ENCODE measurements at places on chromosomes 12 and 14.

- no peak for DNase-seq
Observed at GRCh38 chr14:72155379-72155993, 223.3 kb downstream of the RGS6 start.

DNA sequence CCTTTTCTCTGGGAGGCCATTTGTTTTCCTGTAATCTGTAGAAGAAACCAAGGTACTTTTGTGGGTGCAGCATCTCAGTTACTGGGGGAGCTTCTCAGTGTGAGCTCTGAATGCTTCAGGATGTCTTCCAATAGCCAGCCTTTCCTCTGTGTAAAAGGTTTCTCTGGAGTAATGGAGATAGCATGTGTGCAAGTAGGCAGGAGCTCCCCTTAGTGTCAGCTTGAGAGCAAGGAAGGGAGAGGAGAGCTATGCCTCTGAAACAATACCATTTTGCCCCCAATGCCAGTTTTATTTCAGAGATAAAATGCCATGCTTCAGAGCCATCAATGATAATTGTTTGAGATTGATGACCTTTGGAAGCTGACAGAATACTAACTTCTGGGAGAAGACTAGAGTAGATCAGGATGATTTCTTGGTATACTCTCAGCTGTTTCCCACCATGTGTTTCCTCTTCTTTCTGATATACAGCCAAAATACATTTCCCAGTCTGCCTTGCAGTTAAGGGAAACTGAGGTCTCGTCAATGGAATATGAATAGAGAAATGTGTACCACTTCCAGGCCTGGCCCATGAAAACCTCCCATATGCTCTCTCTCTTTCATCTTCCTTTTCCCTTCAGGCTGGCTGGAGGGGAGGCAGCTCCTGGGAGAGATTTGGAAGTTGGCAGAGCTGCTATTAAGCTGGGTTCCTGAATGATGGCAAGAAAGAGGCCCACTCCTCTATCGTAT, 125.7 kb downstream of the CRADD start:
- DNase-seq, result no peak

- DNase-seq, result no peak
Observed at GRCh38 chr12:2173971-2174370, 121.2 kb downstream of the CACNA1C start.

GRCh38 chr12:132881818-132882217, 5.6 kb downstream of the CHFR start:
- DNase-seq, result no peak

DNA sequence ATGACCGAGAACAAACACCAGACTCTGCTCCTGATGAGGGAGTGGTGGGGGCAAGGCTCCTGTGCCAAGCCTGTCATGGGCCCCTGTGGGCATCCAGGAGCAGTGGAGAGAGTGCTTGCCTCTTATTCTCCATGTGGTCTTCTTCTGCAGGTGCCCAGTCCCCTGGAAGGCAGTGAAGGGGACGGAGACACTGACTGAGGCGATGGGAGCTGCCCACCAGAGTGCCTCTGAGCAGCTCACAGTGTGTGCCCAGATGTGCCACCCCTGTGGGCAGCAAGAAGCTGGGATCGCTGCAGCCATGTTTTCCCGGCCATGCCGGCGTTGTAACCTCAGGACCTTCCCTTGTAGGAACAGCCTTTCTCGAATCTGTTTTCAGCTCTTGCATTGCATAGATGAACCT, 6.4 kb upstream of the EP400 start:
- no peak for DNase-seq

- DNase-seq, result no peak
Observed at GRCh38 chr12:93737457-93738198, 60.5 kb downstream of the CRADD start.

GRCh38 chr12:113683574-113683973, 211.9 kb upstream of the LHX5 start:
- DNase-seq, result no peak

- DNase-seq, result no peak
Observed at GRCh38 chr14:24334431-24335291, at the start of gene ADCY4. Gene ADCY4, minus strand, starts transcription at chr14:24335071. Its CDS starts 419 bp downstream, at chr14:24334652.

GRCh38 chr14:93880021-93880820, 46.9 kb upstream of the FAM181A start:
- no peak for DNase-seq

GRCh38 chr14:105464501-105464900, 10.1 kb upstream of the CRIP2 start:
- no peak for DNase-seq

- no peak for DNase-seq
Observed at GRCh38 chr12:13307143-13307816, 110.8 kb downstream of the EMP1 start.

- no peak for DNase-seq
Observed at GRCh38 chr14:71287567-71287966, 380.3 kb downstream of the PCNX1 start.

GRCh38 chr12:120468821-120469449, 613 bp downstream of the SRSF9 start:
- peak; percentile 63 for DNase-seq

- DNase-seq, result no peak
Observed at GRCh38 chr12:49796155-49796554, 32.1 kb downstream of the NCKAP5L start.

DNA sequence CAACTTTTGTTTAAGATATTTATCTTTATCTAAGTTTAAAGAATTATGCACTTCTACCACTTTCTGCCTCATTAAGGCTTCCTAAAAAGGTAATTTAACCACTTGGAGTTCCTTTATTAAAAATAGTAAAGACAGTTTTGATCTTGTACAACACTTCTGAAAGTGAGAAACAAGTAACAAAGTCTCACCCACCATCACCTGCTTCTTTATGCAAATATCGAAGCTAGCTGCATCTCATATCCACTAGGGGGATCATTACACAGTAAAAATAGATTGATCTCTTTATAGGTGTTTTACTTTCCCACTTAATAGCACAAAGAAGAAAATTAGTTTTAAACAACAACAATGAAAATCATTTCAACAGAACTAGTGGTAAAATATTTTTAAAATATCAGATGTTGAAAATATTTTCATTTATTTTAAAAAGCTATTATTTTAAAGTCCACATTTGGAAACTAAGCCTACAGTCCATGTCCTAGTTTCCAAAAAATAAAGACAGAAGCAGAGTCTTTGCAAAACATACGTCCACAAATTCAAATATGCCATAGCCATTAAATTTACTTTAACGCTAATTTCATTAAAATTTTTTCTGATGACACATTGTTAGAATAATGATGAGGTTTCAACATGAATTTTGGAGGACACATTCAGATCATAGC, 160.0 kb upstream of the SOX5 start:
- no peak for DNase-seq

DNA sequence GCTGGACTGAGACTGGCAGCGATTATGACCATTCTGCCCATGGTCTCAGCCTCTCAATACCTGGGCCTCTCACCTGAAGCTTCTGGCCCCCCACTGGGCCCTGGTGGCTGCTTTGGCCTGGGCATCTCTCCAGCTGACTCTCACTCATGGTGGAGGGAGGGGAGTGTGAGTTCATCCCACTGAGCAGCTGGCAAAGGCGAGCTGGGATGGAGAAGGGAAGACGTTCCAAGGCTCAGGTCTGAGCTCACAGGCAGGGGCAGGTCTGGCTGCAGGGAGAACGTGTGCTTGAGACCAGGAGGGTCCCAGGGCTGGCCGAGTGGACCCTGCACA, 103.5 kb downstream of the TMEM121 start:
- no peak for DNase-seq

DNA sequence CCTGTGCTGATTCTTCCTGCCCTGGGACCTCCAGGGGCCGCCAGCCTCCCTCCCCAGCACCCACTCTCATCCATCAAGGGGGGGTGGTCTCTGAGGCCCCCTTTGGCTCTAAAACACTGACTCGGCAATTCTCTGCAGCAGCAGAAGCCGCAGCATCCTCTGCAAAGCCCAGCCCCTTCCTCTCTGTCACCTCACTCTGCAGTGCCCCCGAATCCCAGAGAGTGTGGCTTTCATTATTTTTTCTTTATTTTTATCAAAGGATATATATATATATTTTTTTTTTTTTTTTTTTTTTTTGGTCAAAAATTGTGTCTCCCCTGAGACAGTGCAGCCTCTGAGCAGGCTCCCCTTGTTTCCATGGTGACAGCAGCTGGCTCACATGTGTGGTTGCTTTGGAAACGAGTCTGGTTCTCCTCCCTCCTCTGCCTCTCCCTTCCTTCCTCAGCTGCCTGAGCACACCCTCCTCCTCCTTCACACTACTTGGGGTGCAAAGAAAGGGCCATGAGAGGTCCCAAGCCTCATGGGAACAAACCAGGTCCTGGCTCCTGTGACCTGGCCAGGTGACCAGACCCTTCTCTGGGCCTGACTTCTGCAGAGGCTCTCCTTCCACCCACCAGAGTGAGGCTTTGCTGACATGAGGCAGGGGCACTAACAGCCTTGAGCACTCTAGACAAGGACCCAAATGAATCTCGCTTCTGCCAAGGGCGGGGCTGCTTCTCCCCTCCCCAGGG, 100.5 kb downstream of the LRRC74A start:
- DNase-seq, result peak; percentile 85

All from hindlimb muscle (tissue), 1 donor.